Thyroid gland (tissue), 4 donors: ENCODE measurements at places on chromosomes 12 and 14. TPM values are rescaled to one million over a fixed set of nuclear protein-coding genes. Genes with fewer than 3 reads are reported as not detected.

GRCh38 chr14:24390701-24391468, 7.9 kb upstream of the NYNRIN start:
- DNase-seq, result no peak

- peak; percentile 21 for DNase-seq
Measured at GRCh38 chr14:61581955-61582615, 113.2 kb upstream of the HIF1A start.

GRCh38 chr12:74538491-74539258, 1.0 kb downstream of the ATXN7L3B start:
- DNase-seq, result peak; percentile 31

- no peak for DNase-seq
Measured at GRCh38 chr14:37230551-37231194, 32.9 kb downstream of the MIPOL1 start.

GRCh38 chr14:64176330-64176729, 117.8 kb downstream of the ESR2 start:
- no peak for DNase-seq

GRCh38 chr14:30193845-30194501, 266.3 kb upstream of the PRKD1 start:
- DNase-seq, result no peak

DNA sequence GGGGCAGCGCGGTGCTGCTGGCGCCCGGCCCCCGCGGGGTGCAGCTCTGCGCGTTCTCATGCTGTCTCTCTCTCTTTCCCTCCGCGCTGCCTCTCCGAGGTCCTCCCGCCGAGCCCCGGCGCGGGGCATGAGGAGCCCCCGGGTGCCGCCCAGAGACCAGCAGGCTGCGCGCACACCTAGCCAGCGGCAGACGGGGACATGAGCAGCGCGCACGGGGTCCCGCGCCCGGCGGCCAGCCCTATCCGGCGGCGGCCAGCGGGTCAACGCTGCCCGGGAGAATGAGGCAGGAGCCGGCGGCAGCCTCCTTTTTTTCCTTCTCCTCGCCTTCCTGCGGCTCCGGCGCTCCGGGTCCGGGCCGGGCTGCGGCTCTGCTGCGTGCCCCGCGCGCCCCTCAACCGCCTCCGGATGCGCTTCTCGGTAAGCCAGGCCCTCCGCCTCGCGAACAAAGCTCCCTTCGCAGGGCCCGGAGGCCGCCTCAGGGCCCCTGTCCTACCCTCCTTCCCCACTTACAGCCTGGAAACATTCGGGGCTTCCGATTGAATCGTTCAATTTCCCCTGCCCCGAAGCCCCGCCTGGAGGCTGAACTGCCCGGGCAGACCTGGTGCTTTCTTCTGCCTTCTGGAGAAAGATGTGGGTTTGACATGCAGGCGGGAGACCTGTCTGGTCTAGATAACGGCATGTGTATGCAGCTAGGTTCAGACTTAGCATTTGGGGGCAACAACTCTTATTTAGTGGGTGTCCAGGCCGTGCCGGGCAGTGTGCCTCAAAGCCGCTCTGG, at the start of gene TUNAR:
Gene TUNAR (plus strand): TSS at position 72 of the 778 bp plus-strand sequence.
- peak; percentile 22 for DNase-seq

DNA sequence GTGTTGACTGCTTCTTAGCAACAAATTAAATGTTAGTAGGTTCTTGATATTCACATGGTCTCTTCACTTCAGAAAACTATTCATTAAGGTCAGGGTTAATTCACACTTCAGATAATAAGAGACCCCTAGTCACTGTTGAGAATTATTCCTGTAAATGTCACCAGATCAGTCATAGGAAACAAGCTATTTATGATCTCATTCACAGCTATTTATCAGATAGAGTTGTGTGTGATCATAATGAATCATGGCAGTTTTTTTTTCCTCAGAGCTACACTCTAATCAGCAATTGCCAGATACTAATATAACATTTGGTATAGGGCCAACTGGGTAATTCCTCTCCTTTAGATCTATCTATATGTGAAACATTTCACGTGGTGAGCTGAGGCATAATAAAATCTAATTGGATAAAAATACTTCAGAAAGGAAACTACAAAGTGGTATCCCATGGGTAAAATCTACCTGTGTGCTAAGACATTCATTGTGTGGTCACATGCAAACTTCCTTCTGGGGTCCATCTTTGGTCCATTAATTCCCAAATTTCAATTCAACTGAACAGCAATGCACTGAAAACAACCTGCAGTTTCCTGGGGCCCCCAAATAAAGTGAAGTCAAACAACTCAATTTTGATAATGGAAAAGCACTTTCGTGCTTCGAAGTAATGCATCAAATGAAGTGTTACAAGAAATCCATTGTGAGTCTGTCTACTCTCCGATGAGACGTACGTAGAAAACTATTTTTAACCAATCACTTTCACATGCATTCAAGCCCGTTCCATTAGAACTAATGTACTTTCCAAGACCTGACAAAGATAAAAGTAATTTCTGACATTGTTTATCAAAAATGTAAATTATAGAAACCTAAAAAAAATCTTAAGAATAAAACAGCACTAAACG, 197.0 kb downstream of the ACSS3 start:
- no peak for DNase-seq

- no peak for DNase-seq
Measured at GRCh38 chr12:128626808-128627320, 196.9 kb downstream of the SLC15A4 start.

- DNase-seq, result no peak
Measured at GRCh38 chr14:78240567-78240966, 70.4 kb downstream of the NRXN3 start.

- DNase-seq, result no peak
Measured at GRCh38 chr14:104091927-104092771, 6.6 kb downstream of the ASPG start.

DNA sequence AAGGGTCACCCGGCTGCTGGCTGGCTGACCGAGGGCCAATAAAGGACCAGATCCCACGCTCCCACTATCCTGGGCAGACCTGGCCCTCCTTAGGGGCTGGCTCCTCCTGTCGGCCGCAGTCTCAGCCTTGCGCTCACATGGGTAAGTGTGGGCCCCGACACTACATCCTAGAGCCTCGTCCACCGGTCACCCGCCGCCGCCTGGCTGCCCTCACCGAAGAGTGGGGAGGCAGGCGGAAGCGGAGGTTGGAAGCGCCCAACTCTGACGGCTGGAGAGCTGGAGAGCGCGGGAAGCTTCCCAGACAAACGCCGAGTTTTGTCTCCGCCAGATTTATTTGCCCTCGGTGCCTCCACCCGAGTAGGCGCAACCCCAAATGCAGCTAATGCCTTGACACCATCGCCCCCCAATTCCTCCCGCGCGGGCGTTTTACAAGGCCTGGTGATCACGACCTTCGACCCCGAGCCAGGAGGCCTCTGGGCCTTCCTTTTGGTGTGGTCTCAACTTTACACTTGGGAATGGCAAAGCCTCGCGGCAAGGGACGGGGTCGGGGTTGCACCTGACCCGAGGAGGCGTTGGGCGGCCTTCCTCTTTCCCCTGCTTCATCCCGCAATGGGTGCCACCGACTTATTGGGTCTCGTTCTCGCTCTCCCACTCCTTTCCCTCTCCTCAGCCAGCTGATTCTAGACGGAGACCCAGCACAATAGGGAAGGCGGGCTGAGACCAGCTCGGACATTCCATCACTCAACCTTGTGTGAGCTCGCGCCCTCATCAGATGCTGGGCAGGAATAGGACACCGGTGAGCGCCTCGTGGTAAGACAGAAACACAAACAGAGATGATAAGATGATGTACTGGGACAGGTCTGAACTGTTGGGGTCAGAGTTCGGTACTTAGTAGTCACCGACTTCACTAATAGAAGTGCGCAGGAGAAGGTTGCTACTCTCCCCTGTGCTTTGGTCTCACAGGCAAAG, 78.3 kb upstream of the ANO4 start:
- no peak for DNase-seq

- DNase-seq, result no peak
Measured at GRCh38 chr12:113829212-113829611, 136.9 kb downstream of the RBM19 start.

DNA sequence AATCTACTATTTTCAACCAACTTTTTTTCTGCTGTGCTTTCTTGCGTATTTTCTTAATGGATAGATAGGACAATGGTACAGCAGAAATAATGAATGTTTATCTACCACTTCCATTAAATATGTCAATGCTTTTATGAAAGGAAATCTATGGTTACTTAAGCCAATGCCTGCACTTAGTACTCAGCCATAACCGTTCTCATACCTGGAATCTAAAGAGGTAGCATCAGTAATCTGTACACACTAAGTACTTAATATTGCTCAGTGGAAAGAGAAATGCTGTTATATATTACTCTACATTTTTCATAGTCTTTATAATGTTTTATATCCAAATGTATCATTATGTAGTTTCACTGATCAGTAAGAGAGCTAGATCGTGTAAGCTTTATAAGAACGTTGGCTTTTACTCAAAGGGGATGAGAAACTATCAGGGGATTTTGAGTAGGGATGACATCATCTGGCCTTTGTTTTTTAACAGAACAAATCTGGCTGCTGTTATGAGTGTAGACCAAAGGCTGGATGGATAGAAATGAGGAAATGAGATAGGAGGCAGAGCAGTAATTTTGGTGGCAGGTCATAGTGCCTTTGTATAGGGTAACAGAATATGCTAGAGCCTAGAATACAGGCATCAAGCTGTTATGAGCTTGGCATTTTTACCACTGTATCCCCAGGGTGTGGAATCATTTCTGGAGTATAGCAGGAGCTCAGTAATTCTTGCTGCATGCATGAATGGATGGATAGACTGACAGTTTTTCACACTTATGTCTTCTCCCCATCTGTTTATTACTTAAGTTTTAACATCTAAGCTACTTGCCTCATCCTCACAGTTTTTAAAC, 34.0 kb downstream of the ALG10B start:
- no peak for DNase-seq

- DNase-seq, result no peak
Measured at GRCh38 chr12:58131986-58132755, 190.8 kb downstream of the ATP23 start.

- no peak for DNase-seq
Measured at GRCh38 chr14:98704441-98704840, 567.6 kb downstream of the BCL11B start.

DNA sequence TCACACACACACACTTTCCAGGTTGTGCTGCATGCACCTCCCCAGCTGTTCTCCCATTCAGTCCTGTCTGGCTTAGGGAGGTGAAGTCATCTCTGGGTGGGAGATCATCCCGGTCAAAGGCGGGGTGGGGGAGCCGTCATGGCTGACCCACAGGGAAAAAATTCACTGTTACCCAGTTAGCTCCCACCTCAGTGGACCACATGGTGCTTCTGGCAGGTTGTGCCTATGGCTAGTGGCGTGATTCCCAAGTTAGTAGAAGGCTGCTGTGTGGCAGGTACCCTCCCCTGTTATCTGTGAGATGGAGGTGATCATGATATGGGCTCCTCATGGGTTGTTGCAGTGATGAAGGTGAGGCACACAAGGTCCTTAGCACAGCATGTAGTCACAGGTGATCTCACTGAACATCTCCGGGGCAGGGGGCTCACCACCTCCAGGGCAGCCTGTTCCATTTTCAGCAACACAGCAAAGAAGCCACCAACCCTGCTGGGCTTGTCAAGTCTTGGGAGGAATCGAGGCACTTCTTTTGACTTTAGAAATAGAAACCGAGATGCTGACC, 154.9 kb upstream of the CCND2 start:
- DNase-seq, result no peak

- no peak for DNase-seq
Measured at GRCh38 chr12:113050795-113051194, 5.7 kb upstream of the DTX1 start.

- peak; percentile 6 for DNase-seq
Measured at GRCh38 chr12:103680591-103681141, 93.6 kb downstream of the STAB2 start.

GRCh38 chr14:90274808-90275457, 18.6 kb downstream of the PSMC1 start:
- no peak for DNase-seq

- DNase-seq, result no peak
Measured at GRCh38 chr12:100871195-100871734, 76.7 kb downstream of the ANO4 start.

DNA sequence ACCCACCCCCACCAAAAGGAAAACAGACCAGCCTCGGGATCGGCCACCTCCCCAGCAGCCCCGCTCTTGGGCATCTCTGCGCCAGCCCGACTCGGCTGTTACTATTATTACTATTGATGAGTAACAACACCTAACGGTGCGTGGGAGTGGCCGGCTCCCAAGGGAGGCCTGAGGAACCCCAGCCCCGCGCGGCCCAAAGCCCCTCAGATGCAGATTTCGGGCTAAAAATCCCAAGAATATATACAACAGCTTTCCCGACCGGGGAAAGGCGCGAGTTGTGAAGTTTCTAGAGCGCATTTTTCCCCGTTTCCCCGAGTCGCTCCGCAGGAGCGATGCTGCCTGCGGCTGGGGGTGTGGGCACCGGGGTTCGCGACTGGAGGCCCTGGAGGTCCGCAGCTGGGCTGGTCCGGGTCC, 565 bp downstream of the NT5DC3 start:
- peak; percentile 14 for DNase-seq

GRCh38 chr12:111417784-111418593, 12.3 kb downstream of the SH2B3 start:
- DNase-seq, result no peak

DNA sequence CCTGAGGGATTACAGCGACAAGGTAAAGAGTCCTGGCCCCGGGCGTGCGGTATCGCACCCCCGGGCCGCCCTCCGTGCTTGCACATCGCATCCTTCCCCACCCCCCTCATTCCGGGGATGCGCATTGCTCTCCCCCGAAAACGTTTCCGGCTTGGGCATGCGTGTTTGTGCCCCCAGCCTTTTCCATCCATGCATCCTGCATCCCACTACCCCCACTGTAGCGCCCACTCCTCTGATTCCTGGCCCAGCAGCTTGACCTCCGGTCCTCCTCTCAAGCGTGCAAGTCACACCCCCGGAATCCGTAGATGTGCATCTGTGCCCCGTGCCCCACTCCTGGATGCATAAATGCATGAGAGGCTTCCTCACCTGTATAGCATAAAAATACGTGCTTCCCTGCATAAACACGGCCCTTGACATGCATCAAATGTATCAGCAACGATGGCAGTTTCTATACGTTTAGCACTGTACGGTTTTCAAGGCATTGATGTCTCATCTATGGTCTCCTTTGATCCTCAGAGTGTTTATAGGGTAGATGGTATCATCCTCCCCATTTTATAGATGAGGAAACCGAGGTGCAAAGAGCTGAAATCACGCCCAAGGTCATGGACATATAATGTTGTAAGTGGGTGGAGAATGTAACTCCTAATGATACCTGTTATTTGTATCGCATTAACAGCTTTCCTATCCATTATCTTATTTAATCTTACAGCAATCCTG, 484 bp downstream of the RIC8B start:
- no peak for DNase-seq

The GPR84 gene
- not detected for total RNA-seq

The CIDEB gene
- total RNA-seq, result 9.2 TPM

The PIWIL1 gene
- total RNA-seq, result 1.5 TPM

The RNASE1 gene
- 81.4 TPM for total RNA-seq

The RIPK3 gene
- 16.2 TPM for total RNA-seq

The KRT83 gene
- 0.46 TPM for total RNA-seq

The SPTB gene
- 0.68 TPM for total RNA-seq

The KCNMB4 gene
- total RNA-seq, result 4.0 TPM

The ALG10B gene
- 8.7 TPM for total RNA-seq

The LMNTD1 gene
- not detected for total RNA-seq

The POTEM gene
- total RNA-seq, result not detected

The C12orf50 gene
- 0.11 TPM for total RNA-seq

The DMAC2L gene
- 44.2 TPM for total RNA-seq

The ZFYVE26 gene
- total RNA-seq, result 44.8 TPM

The RPL10L gene
- not detected for total RNA-seq

The ACVRL1 gene
- 61.9 TPM for total RNA-seq

The L3HYPDH gene
- total RNA-seq, result 86.6 TPM
